Dermis microvascular lymphatic vessel endothelial cell (primary cell): ENCODE measurements at places on chromosomes 6 and 20. TPM values are rescaled to one million over a fixed set of nuclear protein-coding genes. Genes with fewer than 3 reads are reported as not detected.

The E2F1 gene
- 6.3 and 7.6 TPM in 2 replicates for total RNA-seq

DNA sequence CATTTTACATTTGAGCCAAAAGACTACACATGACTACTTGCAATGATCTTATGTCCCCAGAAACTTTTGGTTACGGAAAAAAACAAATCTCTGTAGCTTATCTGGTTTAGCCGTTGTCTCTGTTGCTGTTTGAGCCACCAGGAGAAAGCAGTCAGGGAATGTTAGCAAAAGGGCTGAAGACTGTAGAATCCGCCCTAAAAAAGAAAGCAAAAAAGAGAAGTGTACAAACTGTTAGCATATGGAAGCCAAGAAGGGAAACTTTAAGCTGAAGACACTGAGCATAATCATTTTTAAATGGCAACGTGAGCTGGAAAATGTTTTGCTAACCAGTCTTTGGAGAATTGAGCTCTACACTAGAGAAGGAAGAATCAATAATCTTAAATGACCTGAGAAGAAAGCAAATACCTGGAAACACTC is 69.9 kb upstream of the MYLIP start:
- no peak for DNase-seq

- no peak for DNase-seq
These were observed 779 bp upstream of the KCNG1 start for GRCh38 chr20:51023617-51024155.

DNA sequence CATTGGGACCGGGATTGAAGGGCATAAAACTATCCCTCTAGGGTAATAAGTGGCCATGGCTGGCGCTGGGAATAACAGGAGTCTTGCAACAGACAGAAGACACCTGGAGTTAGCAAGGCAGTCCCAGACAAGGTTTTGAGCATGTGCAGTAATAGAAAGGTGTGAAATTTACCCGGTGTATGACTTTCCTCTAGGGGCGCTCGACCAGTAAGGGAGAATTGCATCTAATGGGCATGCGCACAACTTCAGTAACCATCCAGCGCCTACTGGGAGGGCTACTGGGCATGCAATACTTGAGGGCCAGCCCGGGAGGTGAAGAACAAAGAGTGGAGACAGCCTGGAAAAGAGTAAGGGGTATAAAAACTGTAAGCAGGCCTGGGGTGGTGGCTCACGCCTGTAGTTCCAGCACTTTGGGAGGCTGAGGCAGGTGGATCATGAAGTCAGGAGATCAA is 32.7 kb downstream of the SERPINB6 start:
- DNase-seq = no peak

GRCh38 chr6:70225055-70225454 is 77.8 kb downstream of the COL9A1 start:
- no peak for DNase-seq

- DNase-seq = peak; percentile 66
These were observed 181.0 kb downstream of the COL12A1 start for GRCh38 chr6:75024828-75025227.
